ENCODE measurements at places on chromosomes 2 and 18.

GRCh38 chr2:131055169-131056065 is 37.8 kb downstream of the FAM168B start:
- no peak for DNase-seq

DNA sequence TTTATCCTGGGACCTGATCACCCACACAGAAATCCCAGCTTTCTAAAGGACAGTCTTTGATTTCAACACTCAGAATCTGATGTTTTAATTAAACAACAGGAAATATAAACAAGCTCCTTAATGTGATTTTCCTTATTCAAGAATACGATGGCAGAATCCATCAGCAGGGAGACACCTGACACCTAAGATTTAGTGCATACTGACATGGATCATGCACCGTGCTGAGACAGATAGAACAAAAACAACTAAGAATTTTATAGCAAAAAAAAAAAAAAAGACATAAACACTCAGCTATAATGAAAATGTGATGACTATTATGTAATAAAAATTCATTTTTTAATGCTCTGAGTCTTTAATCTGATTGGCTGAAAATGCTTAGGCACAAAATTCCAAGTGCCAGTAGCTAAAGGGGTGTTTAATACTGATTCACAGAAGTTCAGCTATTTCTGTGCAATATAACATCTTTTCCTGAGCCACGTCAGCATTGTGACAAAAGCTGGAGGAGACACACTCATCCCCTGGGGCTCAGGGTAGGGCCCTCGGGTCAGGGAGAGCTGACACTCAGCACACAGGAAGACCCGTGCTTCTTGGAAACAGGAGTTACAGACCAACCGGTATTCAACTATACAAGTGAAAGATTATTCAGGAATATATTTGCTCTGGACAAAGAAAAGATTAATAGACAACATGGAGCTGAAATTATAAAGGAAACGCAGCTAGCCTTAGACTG is 247.4 kb downstream of the FBXO15 start:
- no peak for DNase-seq

DNA sequence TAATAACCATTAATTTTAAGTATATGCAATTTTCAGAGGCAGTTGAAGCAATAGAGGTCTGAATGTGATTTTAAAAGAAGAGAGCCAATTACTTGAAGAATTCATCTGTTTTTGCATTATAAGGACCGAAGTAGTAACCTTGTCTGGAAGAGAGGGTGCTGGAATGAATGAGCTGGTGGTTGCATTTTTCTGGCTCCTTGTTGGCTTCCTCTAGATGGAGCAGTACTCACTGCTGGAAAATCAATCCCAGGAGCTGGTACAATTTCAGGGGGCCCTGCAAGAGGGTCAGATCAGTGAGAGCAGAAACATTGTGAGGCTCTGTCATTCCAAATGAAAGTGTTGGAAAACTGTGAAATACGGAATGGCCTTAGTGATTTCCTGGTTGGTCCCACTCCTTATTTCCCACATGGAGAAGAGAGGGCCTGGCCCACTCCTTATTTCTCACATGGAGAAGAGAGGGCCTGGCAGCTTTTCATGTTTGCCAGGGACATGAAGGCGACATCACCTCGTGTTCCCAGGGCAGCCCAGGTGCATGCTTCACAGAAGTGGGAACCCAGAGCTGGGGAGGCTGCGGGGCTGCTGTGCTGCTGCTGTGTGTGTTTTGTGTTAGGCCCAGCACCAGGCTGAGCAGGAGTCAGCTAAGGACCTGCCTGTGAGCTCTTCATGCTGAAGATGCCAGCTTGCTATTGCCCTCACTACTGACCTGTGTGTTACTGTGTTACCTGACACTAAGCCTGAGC is 197.4 kb downstream of the SNTG2 start:
- DNase-seq, result no peak

GRCh38 chr2:101930847-101931246 is 60.9 kb upstream of the IL1R2 start:
- DNase-seq, result no peak

DNA sequence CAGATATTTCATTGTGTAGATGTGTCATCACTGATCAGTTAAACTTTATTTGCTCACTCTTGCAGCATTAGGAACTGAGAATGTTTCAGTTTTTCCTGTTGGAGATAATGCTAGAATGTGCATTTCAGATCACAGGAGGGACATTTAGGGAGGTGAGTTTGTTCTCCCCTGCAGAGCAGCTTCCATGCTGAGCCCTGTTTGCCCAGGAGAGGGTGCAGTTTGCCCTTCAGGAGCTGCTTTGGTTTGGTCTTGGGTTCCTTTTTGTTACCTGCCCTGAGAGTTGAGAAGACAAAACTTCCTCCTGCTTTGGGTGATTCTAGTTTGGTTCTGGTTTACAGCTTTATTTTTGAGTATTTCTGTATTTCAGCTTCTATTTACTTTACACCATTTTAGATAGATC is 49.9 kb downstream of the DGKD start:
- peak; percentile 57 for DNase-seq

DNA sequence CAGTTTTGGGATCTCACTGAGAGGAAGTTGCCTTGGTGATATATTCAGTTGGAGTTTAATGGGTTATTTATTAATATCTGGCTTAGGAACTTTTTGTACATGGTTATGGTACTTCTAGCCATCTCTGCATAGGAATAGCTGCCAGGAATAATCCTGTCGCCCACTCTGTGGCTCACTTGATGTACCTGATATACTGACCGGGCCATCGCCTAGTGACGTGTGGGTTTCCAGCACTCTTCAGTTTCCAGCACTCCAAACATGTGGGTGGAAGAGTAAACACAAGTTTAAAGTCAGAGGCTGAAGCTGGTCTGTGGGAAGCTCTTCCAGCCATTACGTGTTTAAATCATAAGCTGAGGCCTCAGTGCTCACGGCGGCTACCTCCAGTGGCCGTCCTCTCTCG is 44.3 kb upstream of the AGAP1 start:
- no peak for DNase-seq

GRCh38 chr2:55175254-55176093 is 56.6 kb downstream of the CLHC1 start:
- no peak for DNase-seq

GRCh38 chr2:105592288-105592687 is 152.4 kb upstream of the NCK2 start:
- no peak for DNase-seq

- DNase-seq, result no peak
Measured at GRCh38 chr18:24402209-24402785, 4.7 kb upstream of the OSBPL1A start.

- DNase-seq, result no peak
Measured at GRCh38 chr2:42944779-42945415, 152.5 kb upstream of the HAAO start.

DNA sequence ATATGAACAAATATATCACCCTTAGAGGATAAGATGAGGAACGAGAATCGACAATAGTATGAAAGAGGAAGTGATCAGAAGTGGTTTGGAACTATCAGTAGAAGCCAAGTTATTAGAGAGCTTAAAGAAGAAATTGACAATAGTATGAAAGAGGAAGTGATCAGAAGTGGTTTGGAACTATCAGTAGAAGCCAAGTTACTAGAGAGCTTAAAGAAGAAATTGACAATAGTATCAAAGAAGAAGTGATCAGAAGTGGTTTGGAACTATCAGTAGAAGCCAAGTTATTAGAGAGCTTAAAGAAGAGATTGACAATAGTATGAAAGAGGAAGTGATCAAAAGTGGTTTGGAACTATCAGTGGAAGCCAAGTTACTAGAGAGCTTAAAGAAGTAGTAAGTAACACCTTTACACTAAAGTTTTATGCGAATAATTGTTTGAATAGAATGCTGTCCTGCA is 175.5 kb downstream of the ZNF407 start:
- no peak for DNase-seq

DNA sequence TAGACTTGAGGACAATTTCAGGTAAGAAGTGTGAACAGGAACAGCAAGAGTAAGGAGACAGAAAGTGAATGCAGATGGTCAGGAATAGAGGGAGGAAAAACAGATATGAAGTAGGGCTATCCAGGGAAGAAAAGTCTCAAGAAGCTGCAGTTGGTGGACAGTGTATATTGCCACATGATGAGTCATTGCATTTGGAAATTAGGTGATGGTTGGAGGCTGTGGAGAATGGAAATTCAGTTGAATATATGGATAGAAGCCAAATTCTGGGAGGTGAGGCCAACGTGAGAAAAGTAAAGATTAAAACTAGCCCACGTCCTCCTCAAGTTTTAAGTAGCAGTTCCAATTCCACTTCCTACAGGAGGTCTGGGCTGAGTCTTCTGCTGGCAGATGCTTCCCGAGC is 158.4 kb downstream of the UBE2E3 start:
- no peak for DNase-seq

- DNase-seq, result no peak
Measured at GRCh38 chr18:44973282-44973681, 292.6 kb downstream of the SETBP1 start.

- no peak for DNase-seq
Measured at GRCh38 chr2:29033172-29033571, 41.2 kb downstream of the PCARE start.

DNA sequence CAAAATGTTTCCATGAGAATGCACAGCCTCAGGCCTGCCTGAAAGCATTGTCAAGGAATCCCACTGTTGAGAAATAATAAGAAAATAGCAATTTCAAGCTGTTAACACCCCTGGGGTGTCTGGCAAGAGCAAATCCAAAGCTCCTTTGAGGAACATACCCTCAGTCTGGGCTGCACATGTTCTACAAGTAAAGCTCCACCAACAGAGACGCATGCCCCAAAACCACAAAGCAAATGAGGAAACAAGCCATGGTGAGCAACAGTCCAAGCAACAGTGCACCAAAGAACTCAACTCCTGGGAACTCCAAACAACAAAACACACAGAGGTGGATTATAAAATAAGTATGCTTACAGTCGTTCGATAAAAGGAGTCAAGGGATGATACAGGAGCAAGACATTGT is 40.3 kb downstream of the CYP27C1 start:
- DNase-seq, result no peak

DNA sequence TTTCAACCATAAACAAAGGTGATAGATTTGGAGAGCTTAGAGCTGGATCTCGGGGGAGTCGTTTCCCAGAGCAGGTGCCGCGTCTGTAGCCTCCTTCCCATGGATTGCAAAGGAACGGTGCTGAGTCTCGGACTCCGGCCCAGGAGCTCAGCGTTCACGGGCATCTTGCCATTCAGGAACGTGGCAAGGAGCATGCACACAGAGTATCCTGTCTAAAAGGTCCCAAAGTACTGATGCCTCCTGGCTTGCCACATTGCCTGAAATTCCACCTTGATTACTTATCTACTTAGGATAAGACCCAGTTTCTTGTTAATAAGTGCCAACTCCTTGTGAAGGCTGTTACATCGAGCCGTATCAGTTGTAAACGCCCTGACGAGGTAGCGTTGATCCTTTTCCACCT is 197.8 kb upstream of the MYT1L start:
- no peak for DNase-seq
